ENCODE measurements at places on chromosomes 6 and 20. TPM values are rescaled to one million over a fixed set of nuclear protein-coding genes. Genes with fewer than 3 reads are reported as not detected.

DNA sequence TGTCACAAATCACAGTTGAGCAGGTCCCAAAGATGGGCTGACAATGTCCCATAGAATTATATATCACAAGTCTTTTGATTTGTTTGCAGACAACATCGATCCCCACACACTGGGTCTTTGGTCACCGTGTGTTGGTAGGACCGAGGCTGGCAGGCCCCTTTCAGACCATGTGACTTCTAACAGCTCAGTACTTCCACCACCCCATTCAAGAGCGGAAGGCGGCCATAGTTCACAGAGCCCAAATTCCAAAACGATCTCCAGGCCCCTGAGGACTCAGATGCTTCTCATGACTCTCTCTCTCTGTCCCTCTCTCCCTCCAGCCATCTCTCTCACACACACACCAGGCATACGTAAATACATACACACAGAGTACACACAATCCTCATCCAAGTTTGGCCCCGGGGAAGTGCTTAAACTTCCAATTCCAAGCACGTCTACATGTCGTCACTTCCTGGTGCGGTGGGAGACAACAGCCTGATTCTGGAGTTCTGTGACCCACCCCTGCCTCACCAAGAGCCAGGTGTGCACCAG is 155.9 kb upstream of the INSM1 start:
- no peak for DNase-seq

DNA sequence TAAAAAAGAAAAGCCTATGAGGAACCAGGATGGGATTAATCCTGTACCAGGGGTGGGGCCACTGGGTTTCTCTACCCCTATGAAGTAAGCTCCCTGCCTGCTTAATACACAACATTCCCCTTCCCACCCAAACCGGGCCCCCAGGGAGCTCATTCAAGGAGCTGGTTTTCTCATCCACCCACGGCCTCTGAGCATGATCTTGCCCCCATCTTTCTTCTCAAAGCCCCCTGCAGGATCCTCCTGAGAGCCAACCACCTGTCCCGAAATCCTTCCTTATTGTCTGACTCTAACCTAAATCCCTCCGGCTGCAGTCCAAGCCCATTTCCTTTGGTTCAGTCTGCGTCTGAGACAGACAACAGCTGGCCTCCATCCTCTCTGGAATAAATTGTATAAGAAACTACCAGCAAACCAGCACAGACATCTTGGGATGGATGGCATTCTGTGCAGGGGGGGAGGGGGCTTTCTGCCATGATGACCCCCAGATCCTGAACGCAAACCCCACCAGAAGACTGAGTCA is 21.0 kb downstream of the KCNK5 start:
- no peak for DNase-seq

- DNase-seq: no peak
These were observed 1.8 kb downstream of the RALGAPA2 start for GRCh38 chr20:20710443-20711315.

GRCh38 chr20:53859684-53860083 is 210.7 kb downstream of the BCAS1 start:
- no peak for DNase-seq

- DNase-seq: no peak
These were observed 3.4 kb upstream of the TUBB2B start for GRCh38 chr6:3230900-3231246.

DNA sequence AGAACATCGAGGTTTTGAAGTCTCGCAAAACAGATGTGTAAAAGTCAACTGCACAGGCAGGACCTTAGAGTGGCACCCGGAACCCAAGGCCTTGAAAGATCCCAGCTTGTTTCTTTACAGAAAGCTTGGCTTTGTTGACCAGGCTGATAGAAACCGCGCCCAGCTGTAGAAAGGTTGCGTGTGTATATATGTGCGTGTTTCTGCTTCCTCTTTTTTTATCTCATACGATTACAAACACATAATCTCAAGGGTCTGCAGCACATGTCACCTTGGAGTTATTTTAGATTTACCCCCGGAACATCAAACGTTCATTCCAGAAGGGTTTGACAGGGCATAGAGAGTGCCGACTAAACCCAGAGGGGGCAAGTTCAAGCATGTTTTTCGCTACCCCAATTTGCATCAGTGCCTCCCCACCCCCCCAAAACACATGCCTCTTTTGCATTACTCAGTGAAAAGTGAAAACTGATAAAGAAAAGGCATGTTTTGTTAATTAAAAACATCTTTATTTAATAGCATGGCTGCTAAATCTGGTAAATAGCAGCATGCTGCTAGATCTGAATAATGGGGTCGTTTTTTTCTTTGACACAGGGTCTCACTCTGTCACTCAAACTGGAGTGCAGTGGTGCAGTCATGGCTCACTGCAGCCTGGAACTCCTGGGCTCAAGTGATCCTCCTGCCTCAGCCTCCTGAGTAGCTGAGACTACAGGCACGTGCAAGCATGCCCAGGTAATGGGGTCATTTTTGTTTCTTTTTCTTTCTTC is 33.2 kb upstream of the NCOA3 start:
- DNase-seq: no peak

The SOX18 gene
- total RNA-seq: 135 TPM

GRCh38 chr6:70790483-70791224 is 123.0 kb downstream of the SMAP1 start:
- DNase-seq: no peak

The HIVEP2 gene
- total RNA-seq: 18.6 TPM

The ABCF1 gene
- 42.5 TPM for total RNA-seq

The ESR1 gene
- 5.7 TPM for total RNA-seq

- no peak for DNase-seq
These were observed 869.8 kb upstream of the EPHA7 start for GRCh38 chr6:94289131-94289530.

The FAM184A gene
- 15.4 TPM for total RNA-seq

- DNase-seq: no peak
These were observed 12.4 kb downstream of the DSN1 start for GRCh38 chr20:36761125-36761524.

DNA sequence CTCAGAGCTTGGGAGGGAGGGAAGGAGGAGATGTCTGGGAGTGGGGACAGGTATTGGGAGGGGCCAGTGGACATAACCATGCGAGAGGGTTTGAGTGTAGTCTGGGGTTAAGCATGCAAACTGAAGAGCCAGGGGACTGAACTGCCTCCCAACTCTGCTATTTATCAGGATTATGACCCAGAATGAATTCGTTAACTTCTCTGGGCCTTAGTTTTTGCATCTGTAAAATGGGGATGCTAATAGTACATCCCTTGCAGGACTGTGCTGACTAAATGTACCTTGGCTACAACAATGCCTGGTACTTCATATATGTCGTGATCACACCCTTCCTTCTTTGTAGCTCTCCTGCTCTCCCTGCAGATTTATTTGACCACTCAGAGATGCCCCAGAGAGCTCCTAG is 83.6 kb downstream of the MDGA1 start:
- no peak for DNase-seq

DNA sequence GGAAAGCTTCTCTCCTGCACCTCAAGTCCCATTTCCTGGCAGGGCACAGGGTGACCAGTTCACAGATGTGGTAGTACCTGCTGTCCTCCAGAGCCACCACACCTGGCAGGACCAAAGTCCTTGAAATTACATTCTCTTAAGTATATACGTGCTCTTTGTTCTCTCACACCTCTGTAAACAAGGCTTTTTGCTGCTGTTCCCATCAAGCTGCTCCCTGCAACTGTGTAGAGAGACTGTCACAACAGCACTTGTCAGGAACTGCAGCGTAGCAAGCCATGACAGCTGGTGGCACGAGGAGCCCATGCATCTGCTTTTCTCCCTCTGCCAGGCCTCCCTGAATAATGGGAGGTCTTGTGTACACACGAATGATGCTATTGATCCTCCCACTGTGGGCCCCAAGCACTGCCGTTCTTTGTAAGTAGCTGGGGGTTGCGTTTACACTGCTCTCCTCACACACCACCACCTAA is 431.8 kb downstream of the CD83 start:
- no peak for DNase-seq

The MYO6 gene
- total RNA-seq: 66.2 TPM

DNA sequence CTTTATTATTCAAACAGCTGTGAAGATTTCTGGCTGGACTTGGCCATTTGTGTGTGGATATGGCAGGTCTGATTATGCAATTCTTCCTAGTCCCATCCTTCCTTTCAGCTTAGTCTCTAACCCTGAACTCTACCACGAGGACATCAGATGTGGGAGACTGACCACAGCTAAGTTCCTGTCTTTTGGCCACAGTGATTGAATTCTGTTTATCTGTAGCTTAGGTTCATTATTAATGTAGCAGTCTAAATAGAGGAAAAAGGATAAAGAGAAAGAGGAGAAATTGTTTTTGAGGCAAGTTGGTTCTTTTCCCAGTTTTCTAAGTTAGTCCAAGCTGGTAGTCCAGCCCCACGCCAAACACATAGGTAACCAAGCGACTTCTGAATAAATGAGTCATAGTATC is 598.9 kb downstream of the RFPL4B start:
- no peak for DNase-seq

DNA sequence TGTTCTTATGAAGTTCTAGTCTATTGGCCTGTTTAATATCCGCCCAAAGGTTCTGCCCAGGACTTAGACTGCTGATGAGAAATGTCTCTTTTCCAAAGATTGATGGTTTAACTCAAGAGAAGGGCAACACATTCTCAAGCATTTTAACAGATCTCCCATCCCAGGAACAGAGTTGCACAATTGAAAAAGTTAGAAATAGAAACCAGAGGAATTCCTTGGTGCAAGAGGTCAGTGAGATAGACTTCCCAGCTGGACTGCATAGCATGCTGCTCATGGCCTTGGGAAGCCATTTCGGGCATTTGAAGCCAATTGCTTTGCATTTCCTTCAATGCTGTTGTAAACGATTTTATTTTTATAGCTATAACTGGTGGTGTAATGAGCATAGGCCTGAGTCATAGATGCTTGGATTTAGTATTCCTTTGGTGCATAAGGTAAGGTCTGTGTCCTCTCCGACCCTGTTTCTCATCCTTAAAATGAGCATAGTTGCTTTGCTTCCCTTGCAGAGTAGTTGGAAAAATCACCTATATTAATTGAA is 292.2 kb upstream of the JAG1 start:
- no peak for DNase-seq

GRCh38 chr6:70549327-70549726 is 17.4 kb upstream of the SDHAF4 start:
- no peak for DNase-seq

- DNase-seq: no peak
These were observed 474.9 kb upstream of the AGPAT4 start for GRCh38 chr6:161748535-161749416.

The ENPP5 gene
- total RNA-seq: 7.3 TPM

- no peak for DNase-seq
These were observed 210.8 kb downstream of the CDKAL1 start for GRCh38 chr6:20744911-20745557.

- no peak for DNase-seq
These were observed 82.7 kb downstream of the LYRM2 start for GRCh38 chr6:89555806-89556205.

DNA sequence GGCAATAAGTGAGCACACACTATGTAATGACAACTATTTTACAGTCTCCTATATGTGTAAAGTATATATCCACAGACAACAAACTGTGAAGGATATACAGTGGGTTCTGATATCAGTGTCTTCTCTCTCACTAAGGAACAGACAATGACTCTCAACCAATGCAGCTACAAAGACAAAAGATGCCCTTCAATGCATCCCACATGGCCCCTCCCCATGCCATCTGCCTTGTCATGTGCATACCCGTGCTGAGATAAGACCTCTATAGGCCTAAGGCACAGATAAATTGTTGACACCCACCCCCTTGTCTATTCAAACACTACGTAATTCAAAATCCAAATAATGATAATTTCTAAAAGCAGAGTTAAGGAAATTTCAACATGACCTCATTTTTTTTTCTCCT is 1123.5 kb upstream of the MAP3K7 start:
- DNase-seq: no peak

DNA sequence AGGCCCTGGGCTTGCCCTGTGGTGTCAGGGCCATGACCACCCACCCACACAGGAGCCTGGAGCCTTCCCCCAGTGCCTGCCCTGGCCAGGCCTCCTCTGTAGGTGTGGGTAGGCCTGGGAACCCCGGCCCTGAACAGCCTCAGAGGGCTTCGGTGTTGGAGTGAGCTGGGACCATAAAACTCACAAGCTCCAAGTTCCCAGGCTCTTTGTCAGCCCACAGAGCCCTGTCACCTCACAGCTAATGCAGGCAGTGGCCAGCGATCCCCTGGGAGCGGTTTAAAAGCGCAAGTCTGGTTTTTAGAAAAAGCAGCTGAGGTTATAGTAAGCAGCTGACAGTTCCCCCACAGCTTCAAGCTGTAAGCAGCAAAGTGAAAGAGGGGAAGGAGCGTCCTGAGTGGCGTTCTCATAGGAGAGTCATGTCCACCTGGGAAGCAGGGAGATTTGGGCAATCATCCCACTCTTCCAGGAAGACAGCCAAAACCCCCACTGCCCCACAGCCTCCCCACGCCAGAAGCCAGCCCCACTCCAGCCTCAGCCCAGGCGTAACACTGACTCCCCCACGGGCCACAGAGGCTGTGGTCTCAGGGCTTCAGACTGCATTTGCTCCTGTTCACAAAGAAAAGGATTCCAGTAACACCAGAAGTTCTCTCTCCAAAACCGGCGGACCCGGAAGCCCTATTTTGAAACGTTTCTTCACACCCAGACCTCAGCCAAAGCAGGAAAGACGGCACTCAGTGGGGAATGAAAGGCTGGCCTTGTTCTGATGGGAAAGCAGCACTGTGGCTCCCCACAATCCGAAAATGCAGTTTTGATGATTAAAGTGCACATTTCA is 34.3 kb upstream of the FOXC1 start:
- no peak for DNase-seq

GRCh38 chr20:31720486-31721407 is 1.9 kb downstream of the BCL2L1 start:
- no peak for DNase-seq

DNA sequence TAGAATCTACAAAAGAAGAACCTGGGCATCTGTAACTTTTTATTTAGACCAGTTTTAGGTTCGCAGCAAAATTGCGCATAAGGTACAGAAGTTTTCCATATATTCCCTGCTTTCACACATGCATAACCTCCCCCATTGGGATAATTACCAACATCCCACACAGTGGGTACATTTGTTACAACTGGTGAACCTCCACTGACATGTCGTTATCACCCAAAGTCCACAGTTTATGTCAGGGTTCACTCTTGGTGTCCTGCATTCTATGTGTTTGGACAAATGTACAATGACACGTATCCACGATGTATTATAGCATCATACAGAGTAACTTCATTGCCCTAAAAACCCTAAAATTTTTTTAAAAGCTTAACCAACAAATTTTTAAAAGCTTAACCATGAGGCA is 109.7 kb downstream of the SMLR1 start:
- DNase-seq: no peak

DNA sequence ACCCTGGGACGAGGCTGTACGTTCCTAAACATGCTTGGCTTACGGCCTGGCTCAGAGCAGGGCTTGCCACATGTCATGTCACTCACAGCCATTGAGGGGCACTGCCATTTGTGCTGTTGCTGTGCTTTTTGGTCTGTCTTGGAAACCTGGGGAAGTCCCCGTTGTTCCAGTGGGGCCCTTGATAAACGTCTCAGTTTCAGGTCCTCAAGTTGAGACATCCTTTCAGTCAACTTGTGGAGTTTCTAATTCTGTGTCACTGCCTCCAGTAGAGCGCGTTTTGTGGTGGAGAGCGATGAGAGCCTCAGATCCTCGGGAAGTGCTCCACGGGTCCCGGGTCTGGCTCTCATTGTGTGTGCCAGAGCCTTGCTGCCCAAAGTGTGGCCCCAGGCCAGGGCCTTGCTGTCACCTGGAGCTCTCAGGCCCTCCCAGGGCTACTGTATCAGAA is 43.0 kb upstream of the CCR6 start:
- no peak for DNase-seq

Measured in upper lobe of right lung (tissue), 1 donor.